ENCODE measurements at places on chromosomes 1 and 21. TPM values are rescaled to one million over a fixed set of nuclear protein-coding genes. Genes with fewer than 3 reads are reported as not detected.

GRCh38 chr21:38911484-38912101, 105.9 kb downstream of the ETS2 start:
- DNase-seq = no peak
- H3K36me3 ChIP-seq = no peaks in the 10 kb centered on the region
- H3K27ac ChIP-seq = no peak overlapping the region
- peaks cover 14% of the 10 kb centered on the region for H3K4me1 ChIP-seq
- H3K4me3 ChIP-seq = no peak overlapping the region

DNA sequence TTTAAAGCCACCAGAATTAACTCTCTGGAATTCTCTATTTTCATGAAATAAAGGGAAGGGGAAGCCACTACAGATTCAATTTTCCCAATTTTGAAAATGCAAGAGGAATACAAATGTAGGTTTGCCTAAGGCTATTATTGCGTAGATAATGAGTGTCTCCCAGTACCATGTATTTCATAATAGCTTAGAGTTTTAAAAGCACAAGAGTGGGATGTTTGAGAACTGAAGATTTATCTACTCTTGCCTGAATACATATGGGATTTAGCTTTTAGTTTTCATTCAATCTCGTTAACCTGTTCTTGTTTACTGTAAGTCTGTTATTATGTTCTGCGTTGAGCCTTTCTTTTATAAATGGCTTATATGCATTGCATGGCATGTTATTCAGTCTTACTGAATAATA, 795.1 kb downstream of the BRINP3 start:
- no peak for DNase-seq
- H3K36me3 ChIP-seq = no peaks in the 10 kb centered on the region
- no peak overlapping the region for H3K27ac ChIP-seq
- no peaks in the 10 kb centered on the region for H3K27me3 ChIP-seq
- H3K4me1 ChIP-seq = no peaks in the 10 kb centered on the region
- no peak overlapping the region for H3K4me3 ChIP-seq

DNA sequence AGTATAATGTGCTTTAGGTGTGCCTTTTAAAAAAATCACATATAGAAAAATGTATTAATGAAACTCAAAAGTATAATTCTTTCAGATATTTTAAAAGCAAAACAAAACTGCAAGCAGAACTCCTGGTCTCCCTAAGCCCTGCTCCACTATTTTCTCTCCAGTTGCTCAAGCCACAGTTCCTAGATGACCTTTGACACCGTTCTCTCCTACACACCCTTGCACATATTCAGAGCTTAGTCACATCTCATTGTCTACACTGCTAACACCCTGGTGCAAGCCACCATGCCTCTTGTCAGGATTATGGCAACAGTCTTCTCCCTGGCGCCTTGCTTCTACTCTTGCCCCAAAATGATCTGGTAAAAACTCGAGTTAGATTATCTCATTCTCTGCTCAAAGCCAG, 50.2 kb upstream of the ROR1 start:
- H3K36me3 ChIP-seq = peaks cover 5% of the 10 kb centered on the region
- H3K4me3 ChIP-seq = no peak overlapping the region
- DNase-seq = no peak
- peaks cover 3% of the 10 kb centered on the region for H3K27me3 ChIP-seq
- no peak overlapping the region for H3K27ac ChIP-seq

GRCh38 chr1:181675918-181676190, 192.5 kb downstream of the CACNA1E start:
- no peaks in the 10 kb centered on the region for H3K27me3 ChIP-seq
- H3K4me3 ChIP-seq = no peak overlapping the region
- H3K4me1 ChIP-seq = no peaks in the 10 kb centered on the region
- DNase-seq = no peak
- H3K36me3 ChIP-seq = no peaks in the 10 kb centered on the region

- no peak overlapping the region for H3K4me3 ChIP-seq
- no peak overlapping the region for H3K27ac ChIP-seq
- no peaks in the 10 kb centered on the region for H3K27me3 ChIP-seq
- peaks cover 32% of the 10 kb centered on the region for H3K4me1 ChIP-seq
- no peak for DNase-seq
- peaks cover 28% of the 10 kb centered on the region for H3K36me3 ChIP-seq
These were observed 114.5 kb downstream of the DPYD start for GRCh38 chr1:97806326-97806725.

HSF2BP gene
- 0.99 TPM for total RNA-seq

CELA3B gene
- not detected for total RNA-seq

Data from HFFc6 (cell line).